Fibroblast of skin of left quadriceps (primary cell): ENCODE measurements at places on chromosomes 4 and X.

DNA sequence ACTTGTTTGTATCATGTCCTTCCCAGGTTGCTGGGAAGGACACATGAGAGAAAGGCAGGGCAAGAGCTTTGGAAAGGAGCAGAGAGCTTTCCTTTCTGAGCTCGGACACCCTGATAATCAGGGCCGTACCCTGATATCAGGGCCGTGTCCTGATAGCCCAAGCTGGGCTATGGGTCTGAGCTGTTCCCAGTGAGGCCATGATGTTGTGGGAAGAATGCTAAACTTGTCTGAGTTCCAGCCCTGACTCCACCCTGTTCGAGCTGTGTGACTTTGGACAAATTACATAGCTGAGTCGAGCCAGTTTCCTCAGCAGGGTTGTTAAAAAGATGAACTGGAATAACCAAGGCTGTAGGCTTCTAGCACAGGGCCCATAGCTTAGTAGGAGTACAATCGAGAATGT, 3.3 kb upstream of the CXCR3 start:
- DNase-seq = no peak

DNA sequence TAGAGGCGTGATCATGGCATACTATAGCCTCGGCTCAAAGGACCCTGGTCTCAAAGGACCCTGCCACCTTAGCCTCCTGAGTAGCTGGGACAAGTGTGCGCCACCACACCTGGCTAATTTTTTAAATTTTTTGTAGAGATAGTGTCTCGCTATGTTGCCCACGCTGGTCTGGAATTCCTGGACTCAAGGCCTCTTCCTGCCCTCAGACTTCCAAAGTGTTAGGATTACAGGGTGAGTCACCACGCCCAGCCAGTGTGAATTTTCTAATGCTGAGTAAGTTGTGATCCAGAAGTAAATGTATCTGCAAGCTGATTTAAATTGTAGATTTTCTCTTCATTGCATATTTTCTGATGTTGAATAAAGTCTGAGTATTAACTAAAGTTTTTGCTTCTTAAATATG, 2.6 kb upstream of the ZNF674 start:
- DNase-seq = peak; percentile 37

GRCh38 chr4:142016031-142016430, 379.6 kb downstream of the IL15 start:
- DNase-seq = no peak

GRCh38 chr4:71775449-71775848, 8.4 kb downstream of the GC start:
- DNase-seq = no peak

DNA sequence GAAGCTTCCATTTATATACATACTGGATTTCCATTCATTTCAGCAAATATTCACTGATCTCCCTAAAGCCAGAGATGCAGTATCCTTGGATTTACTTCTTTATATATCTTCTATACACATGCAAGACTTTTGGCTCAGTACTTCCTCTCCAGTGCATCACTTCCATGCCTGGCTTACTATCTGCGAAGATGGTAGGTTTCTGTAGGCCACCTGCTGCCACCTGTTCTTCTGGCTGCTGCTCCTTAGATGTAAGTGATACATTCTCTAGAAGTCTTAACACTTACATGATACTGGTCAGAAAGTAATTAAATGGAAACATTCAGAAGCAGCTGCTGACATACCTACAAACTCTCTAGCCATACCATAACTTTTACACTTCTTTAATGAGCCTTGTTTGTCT, 48.9 kb downstream of the TBC1D9 start:
- no peak for DNase-seq
